ENCODE measurements at places on chromosomes 1 and 21.

GRCh38 chr1:246166841-246167240, 340.2 kb downstream of the SMYD3 start:
- no peak overlapping the region for H3K4me3 ChIP-seq
- H3K27me3 ChIP-seq = no peaks in the 10 kb centered on the region
- H3K4me1 ChIP-seq = no peaks in the 10 kb centered on the region

- no peak overlapping the region for H3K27ac ChIP-seq
- no peak overlapping the region for H3K4me3 ChIP-seq
- no peaks in the 10 kb centered on the region for H3K27me3 ChIP-seq
- no peak for DNase-seq
- H3K4me1 ChIP-seq = no peaks in the 10 kb centered on the region
These were observed 27.0 kb downstream of the ABCA4 start for GRCh38 chr1:94093996-94094395.

DNA sequence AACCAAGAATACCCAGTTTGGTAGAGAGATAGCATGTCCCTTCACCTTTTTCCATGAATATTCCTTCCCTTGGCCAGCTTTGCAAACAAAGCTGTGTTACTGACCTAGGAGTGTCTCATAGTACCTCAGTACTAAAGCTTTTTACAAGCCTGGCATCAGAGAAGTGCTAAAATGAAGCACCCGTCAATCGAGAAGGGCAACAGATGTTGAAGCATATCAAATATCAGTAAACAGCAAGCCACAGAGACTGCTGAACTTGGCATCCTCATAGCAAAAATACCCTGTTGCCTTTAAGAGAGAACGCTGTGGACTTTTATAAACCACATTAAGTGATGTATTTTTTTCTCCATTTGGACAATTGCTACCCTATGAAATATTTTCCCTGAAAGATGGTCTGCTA, 128.6 kb upstream of the HOOK1 start:
- H3K4me3 ChIP-seq = no peak overlapping the region
- H3K4me1 ChIP-seq = no peaks in the 10 kb centered on the region
- H3K27me3 ChIP-seq = no peaks in the 10 kb centered on the region
- no peak overlapping the region for H3K27ac ChIP-seq

DNA sequence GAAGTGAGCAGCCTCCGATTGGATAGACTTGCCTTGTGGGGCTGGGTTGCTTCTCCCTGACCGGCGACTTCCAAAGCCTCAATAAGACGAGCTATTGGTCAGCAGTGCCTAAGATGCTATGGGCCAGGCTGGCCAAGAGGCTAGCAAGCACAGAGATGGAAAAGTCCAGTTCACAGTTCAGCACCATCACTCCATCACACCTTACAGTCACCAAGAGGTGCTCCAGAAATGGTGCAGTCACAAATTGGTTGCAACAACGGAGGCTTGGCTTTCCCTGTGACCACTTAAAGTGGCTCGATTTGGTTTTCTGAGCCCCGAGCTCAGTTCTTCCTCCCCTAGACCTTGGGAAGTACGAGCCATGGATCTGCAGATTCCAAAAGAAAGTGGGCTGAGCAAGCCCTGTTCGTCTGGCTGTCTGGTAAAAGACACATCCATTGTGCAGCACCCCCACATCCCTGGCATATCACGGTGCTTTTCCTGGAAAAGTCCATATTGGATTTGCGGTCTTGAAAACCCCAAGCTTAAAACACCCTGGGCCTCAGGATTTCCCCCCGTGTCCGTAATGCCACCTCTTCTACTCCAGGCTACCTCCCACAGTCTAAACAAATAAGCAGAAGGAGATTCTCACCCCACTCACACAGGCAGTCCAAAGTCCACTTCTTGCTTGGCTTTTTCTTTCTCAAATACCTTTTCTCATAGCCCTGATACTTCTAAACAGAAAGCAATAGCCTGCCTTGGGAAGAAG, 1.3 kb downstream of the SLAMF1 start:
- H3K4me3 ChIP-seq = peak overlapping the region; percentile 78
- DNase-seq = no peak
- H3K27me3 ChIP-seq = no peaks in the 10 kb centered on the region
- no peaks in the 10 kb centered on the region for H3K36me3 ChIP-seq

- H3K27ac ChIP-seq = no peak within 1 kb of the TSS
- no peak within 1 kb of the TSS for H3K4me3 ChIP-seq
- DNase-seq = no peak
- H3K27me3 ChIP-seq = no peaks in the 10 kb centered on the region
- no peaks in the 10 kb centered on the region for H3K4me1 ChIP-seq
These were observed at the start of gene LEFTY1 for GRCh38 chr1:225888898-225889601. Gene LEFTY1, minus strand, starts transcription at chr1:225889146. Its CDS starts 80 bp downstream, at chr1:225889066.
